ENCODE measurements at places on chromosomes 6 and 20.

DNA sequence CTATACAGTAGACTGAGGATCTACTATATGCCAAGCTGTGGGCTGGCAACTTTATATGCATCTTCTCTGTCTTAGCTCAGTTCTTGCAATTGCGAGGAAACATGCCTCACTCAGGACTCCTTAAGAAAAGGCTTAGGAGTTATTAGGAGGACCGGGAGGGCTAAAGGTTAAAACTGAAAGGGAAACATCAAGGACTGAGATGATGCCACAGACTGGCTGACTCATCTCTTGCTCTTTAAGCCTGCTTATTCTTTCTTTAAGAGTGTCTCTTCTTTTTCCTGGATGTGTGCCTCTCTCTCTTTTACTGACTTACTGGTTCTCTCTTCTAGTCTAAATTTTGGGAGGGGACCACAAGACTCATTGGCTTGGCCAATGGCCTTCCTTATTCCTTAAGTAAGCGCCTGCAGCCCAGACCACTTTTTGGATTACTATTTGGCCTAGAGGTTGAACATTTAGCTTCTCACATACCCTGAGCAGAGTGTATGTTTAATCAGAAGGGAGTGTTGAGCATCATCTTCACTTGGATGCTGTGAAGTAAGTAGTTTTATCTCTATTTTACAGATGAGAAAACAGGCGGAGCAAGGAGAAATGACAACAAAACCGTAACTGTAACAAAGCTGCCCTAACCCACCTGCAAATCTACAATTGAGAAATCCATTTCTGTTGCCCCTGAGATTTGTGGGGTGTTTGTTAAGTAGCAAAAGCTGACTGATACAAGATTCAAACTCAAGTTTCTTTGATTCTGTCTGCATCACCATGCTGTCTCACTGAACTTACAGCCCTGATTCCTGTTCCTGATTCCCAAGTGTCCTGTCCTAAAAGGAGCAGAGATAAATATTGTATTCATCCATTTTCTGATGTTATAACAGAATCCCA is 7.2 kb upstream of the SDC4 start:
- no peaks in the 10 kb centered on the region for H3K27me3 ChIP-seq
- no peak for DNase-seq
- H3K27ac ChIP-seq, result no peak overlapping the region
- no peak overlapping the region for H3K4me3 ChIP-seq

DNA sequence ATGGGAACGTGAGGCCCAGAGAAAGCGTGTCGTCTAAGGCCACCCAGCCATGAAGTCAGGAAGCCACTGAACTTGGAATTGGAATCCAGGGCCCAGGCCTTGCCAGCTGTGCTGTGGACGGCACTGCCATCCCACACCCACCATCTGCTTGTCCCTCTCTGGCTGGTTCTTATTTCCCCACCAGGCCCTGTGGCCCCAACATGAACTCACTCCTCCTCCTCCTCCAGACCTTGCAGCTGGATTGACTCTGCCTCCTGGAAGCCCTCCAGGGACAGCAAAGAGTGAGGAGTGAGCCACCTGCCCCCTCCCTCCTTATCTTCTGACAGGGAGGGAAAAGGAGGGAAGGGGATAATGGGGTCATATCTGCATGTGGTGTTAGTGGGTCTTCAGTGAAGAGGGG is 16.0 kb upstream of the IP6K3 start:
- H3K4me1 ChIP-seq, result peaks cover 47% of the 10 kb centered on the region
- H3K27ac ChIP-seq, result no peak overlapping the region
- DNase-seq, result no peak
- no peaks in the 10 kb centered on the region for H3K27me3 ChIP-seq

- no peak overlapping the region for H3K4me3 ChIP-seq
- no peaks in the 10 kb centered on the region for H3K36me3 ChIP-seq
- H3K27me3 ChIP-seq, result no peaks in the 10 kb centered on the region
- DNase-seq, result no peak
- H3K27ac ChIP-seq, result no peak overlapping the region
These were observed 86.4 kb upstream of the RIPOR2 start for GRCh38 chr6:25022140-25022553.

DNA sequence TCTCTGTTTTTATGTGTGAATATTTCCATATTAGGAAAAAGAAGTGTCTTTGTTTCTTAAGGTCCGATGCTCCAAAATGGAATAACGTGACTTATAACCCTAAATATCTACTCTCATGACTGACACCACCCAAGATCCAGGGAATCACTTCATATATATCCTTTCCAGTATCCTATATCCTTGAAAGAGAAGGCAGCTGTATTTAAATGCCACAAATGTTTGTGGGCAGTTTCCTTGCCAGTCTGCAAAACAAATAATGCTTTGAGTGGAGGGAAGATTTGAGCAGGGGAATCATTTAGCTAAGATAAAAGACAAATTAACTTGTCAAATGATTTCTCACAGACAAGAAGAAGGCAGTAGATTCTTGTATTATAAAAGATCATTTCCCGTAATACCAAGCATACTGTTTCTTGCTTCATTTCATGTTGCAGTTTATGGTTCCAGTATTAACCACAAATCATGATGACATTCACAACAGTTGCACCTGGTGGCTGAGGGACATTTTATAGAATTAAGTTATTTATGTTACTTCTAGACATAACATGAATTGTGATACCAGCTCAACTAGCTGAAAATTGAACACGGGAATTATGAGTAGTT is 30.0 kb upstream of the FABP7 start:
- no peak for DNase-seq
- H3K4me1 ChIP-seq, result no peaks in the 10 kb centered on the region
- H3K27ac ChIP-seq, result no peak overlapping the region
- no peaks in the 10 kb centered on the region for H3K36me3 ChIP-seq
- no peak overlapping the region for H3K4me3 ChIP-seq

DNA sequence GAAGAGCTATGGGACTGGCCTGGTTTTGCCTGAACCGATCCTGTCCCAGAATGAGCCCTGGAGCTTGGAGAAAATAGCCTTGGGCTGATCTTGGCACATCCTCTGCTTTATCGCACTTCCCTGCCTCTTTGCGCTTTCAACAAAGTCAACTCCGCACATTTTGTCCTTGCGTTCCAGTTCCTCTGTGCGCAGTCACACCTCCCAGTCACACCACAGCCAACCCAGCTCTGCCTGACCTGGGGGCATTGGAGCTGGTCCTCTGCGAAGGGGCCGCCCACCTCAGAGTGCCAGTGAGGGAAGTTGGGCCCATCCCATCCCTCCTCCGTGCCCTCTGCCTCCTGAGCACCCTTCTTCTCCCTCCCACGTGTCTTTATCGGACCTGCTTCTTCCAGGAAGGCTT is 16.9 kb upstream of the UQCC2 start:
- H3K4me1 ChIP-seq, result peaks cover 58% of the 10 kb centered on the region
- no peaks in the 10 kb centered on the region for H3K36me3 ChIP-seq
- no peak overlapping the region for H3K4me3 ChIP-seq
- H3K27ac ChIP-seq, result peak overlapping the region; percentile 70
- H3K27me3 ChIP-seq, result no peaks in the 10 kb centered on the region

GRCh38 chr6:131216246-131216645 is 81.0 kb downstream of the AKAP7 start:
- no peaks in the 10 kb centered on the region for H3K27me3 ChIP-seq
- no peak overlapping the region for H3K27ac ChIP-seq
- H3K4me3 ChIP-seq, result no peak overlapping the region
- H3K36me3 ChIP-seq, result no peaks in the 10 kb centered on the region
- no peak for DNase-seq
